ENCODE measurements at places on chromosomes 7 and 10.

- DNase-seq = no peak
Measured at GRCh38 chr7:149559711-149560110, 62.1 kb upstream of the ZNF746 start.

DNA sequence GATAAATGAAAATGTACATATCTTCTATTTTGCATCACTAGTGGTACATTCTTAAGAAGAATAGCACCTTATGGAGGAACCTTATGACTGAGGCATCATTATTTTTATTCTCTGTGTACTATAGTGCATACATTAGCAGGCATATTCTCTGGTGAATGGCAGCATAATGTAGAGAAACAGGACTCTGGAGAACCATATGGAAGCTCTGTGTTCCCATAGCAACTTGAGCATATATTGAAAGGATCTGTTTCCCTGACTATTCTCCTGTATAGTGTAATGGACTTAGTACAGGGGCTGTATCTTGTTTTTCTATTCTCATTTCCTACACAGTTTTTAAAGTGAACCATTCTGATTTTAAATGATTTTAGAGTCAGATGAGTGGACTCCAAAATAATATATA is 128.4 kb upstream of the SMIM30 start:
- no peak for DNase-seq

DNA sequence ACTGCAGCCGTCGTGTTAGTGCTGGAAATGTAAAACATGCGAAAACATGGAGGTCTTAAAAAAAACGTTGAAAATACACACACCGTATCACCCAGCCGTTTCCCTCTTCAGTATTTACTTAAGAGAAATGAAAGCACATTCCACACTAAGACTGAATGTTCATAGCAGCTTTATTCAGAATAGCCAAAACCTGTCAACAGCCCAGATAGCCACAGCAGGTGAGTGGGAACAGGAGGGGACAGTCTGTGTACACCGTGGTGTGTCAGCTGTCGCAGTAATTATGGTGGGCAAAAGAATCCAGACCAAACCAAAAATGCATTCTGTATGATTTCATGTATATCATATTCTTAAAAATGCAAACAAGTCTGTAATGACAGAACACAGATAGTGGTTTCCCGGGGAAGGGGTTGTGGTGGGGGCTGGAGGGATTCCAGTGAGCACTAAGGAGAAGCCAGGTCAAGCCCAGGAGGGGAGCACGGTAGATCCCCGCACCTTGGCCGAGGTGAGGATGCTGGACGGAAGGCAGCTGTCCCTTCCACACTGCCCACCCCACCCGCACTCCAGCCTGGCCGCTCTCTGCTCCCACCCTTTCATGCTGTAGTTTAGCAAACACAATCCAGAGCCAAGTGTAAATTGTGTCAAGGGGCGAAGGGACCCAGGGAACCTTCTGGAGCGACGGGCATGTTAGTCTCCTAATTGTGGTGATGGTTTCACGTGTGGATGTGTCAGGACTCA is 123.6 kb downstream of the NKX6-2 start:
- no peak for DNase-seq

DNA sequence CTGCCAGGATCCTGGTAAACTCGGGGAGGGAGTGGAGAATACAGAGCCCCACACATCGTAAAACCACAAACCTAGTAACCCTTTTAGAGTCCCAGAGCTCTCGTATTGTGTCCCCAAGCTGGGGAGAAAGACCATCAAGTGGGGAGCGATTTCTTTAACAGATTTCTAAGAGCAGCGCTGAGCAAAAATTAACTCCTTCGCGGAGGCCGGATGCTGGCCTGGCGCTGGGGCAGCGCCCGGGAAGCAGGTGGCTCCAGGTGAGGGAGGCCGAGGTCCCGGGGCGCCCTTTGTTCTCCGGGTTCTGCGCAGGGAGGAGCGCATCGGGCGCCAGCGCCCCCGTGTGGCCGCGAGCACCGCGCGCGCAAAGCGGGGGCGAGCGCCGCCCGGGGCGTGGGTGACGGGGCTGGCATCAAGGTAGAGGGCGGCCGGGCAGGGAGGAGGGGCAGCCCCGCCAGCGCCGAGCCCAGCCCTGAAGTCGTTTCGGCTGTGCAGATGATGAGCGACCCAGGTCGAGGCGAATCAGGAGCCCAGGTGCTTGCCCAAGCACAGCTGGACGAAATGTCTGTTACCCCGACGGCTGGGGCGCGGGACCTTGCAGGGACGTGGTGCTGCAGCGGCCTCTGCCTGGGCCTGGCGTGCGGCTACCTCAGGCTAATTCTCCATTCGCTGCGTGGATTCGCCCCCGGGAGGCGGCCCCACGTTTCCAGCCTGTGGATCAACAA is 10.4 kb upstream of the FGFR2 start:
- peak; percentile 47 for DNase-seq

GRCh38 chr7:46881507-46882127 is 700.3 kb downstream of the TNS3 start:
- no peak for DNase-seq

GRCh38 chr10:124741922-124742412 is 2.2 kb downstream of the FAM53B start:
- peak; percentile 34 for DNase-seq

Data from NCI-H82 (cell line).